ENCODE measurements at places on chromosomes 6 and 20.

DNA sequence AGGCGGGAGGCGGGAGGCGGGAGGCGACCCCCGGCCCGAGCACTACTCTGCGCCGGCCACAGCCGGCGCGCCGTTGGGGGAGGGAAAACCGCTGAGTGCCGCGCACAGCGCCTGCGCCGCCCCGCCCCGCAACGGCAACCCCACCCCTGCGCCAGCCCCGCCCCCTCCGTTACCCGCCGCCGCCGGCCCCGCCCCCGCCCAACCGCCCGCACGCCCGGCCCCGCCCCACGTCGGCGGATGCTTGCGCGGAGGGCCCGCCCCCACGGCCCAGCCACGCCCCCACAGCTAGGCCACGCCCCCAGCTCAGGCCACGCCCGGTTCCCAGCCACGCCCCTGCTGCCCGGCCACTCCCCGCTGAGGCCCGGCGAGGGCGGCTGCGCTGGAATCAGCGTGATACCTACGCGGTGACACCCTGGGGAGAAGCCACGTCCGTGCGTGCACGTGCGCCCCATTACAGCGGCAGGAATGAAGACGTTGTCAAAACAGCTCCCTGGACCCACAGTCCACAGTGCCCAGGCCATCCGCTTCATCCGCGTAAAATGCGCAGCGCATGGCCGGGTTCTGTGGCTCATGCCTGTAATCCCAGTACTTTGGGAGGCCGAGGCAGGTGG lies at the start of gene TCFL5:
Gene TCFL5 (minus strand): TSS at position 97 of the 611 bp plus-strand sequence. CDS start 152 bp downstream, outside the sequence.
- peak; percentile 86 for DNase-seq

- DNase-seq = peak; percentile 52
These were observed 13.5 kb downstream of the THBS2 start for GRCh38 chr6:169240125-169240524.

- DNase-seq = no peak
These were observed 185.6 kb downstream of the KIF16B start for GRCh38 chr20:16387666-16388065.

DNA sequence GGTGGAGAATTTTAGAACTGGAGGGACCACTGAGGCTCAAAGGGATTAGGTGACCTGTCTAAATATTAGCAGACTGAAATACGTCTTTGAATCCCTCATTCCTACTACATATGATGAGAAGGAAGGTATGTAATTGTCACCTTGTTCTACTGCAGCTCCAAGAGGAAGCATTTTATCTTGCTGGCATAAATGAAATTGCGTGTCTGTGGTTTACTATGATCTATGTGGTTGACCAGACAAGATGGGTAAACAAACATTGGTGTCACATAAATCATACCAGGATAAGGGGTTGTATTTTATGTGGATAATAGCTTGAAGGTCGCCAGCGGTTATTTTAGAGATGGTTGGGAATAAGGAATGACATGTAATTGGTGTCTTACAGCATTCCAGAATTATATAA lies 78.2 kb downstream of the LAMA4 start:
- no peak for DNase-seq

GRCh38 chr6:45558858-45559257 lies 181.1 kb upstream of the SUPT3H start:
- DNase-seq = no peak
